ENCODE measurements at places on chromosomes 16 and 17. TPM values are rescaled to one million over a fixed set of nuclear protein-coding genes. Genes with fewer than 3 reads are reported as not detected.
A peak's percentile ranks its signal among the peaks of the same experiment; 100 is the strongest.

The DNAH2 gene
- not detected for total RNA-seq

The MT1F gene
- total RNA-seq, result 7.7 TPM

The ABCC3 gene
- total RNA-seq, result not detected

The TMIGD1 gene
- not detected for total RNA-seq

The COL1A1 gene
- total RNA-seq, result 1.0 TPM

The CD300H gene
- total RNA-seq, result not detected

- H3K4me1 ChIP-seq, result peaks cover 36% of the 10 kb centered on the region
- H3K27me3 ChIP-seq, result no peaks in the 10 kb centered on the region
- DNase-seq, result peak; percentile 42
- H3K4me3 ChIP-seq, result peak overlapping the region; percentile 96
- H3K36me3 ChIP-seq, result peaks cover 6% of the 10 kb centered on the region
Observed at GRCh38 chr16:1707193-1707790, 1.3 kb downstream of the MAPK8IP3 start.

DNA sequence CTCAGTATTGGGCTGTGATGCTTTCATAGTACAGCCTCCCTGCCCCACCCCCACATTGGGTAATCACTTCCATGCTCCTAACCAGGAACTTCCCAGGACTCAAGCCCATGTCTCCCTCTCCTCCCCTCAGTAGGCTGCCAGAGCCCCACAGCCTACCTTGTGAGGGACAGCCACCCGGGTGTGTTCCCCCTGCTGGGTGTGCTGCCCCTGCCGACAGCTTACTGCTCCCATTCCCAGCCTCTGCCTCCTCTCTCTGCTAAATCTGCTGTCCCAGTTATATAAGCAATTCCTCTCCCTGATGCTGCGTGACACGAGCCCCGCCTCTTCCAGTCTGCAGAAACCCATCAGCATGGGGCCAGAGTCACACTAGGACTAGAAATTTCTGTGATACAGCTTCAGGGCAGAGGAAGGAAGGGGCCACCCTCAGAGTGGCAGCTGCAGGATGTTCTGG is at the start of gene RSKR:
TSS of gene RSKR (minus strand) at position 255 of the 451 bp plus-strand sequence. CDS start at position 231, 24 bp downstream.
- H3K4me3 ChIP-seq, result no peak within 1 kb of the TSS
- H3K27me3 ChIP-seq, result no peaks in the 10 kb centered on the region
- H3K27ac ChIP-seq, result no peak within 1 kb of the TSS
- no peak for DNase-seq

GRCh38 chr16:867421-868385 is 67.2 kb upstream of the GNG13 start:
- no peaks in the 10 kb centered on the region for H3K27me3 ChIP-seq
- H3K27ac ChIP-seq, result no peak overlapping the region
- no peak for DNase-seq
- no peak overlapping the region for H3K4me3 ChIP-seq

GRCh38 chr16:73750639-73751038 is 546.0 kb upstream of the PSMD7 start:
- no peak overlapping the region for H3K4me3 ChIP-seq
- no peaks in the 10 kb centered on the region for H3K36me3 ChIP-seq
- H3K27ac ChIP-seq, result no peak overlapping the region
- H3K4me1 ChIP-seq, result no peaks in the 10 kb centered on the region
- DNase-seq, result no peak

DNA sequence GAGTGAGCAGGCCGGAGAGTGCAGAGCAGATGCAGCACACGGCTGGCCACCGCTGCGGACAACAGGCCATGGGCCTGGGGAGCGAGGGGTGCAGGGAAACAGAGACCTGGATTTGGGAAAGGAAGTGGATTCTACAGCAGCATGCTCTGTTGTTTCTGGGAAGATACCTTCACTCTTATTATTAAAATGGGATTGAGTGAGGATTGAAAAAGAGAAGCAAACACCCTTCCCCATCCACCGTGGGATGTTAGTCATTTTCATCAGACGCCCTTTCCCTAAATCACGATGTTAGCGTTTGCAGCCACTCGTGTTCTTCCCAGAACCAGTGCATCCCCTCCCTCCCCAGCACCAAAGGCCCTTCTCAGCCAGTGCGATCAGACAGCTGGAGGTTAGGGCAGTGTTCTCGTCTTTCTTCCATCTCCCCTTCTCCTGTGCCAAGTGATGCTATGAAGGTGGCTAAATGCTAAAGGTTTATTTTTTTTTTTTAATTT is 196.5 kb upstream of the CHMP6 start:
- no peak overlapping the region for H3K27ac ChIP-seq
- peaks cover 38% of the 10 kb centered on the region for H3K36me3 ChIP-seq
- H3K4me3 ChIP-seq, result no peak overlapping the region
- no peak for DNase-seq

DNA sequence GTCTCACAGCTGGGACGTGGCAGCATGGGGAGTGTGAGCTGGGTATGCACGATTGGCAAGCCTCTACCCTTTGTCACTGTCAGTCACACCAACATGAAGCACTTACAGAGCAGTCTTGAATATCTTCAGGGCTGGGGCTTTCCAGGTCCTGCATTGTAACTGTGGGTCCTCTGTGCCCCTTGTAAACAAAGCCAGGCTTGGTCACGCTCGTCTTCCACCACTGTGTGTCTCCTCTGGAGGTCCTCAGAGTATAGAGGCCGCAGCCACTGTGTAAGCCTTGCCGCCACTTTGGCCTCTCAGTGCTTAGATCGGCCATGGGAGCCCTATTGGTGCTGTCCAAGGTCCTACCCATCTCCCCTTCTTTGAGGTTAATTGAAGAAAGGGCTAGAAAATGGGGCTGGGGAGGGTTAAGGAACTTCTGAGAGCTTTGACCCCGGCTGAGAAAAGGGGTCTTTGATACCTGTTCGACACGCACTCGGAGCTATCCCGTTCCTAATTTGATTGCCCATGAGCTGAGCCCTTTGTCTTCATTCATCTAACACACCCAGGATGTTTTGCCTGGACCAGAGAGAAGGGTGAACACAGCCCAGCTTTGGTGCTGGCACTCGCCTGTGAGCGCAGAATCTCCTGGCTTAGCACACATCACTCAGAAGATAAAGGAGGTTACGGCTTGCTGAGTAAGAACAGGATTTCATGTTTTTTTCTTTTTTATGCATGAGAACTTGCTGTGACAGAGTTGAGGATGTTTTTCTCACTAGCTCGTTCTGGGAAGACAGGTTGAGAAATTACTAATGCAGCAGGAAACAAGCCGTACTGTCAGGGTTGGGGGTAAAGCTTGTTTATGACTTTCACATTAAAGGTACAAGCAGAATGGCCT is 267.9 kb downstream of the CPPED1 start:
- no peaks in the 10 kb centered on the region for H3K36me3 ChIP-seq
- DNase-seq, result peak; percentile 59
- no peaks in the 10 kb centered on the region for H3K27me3 ChIP-seq
- peak overlapping the region; percentile 11 for H3K4me3 ChIP-seq

- H3K4me3 ChIP-seq, result no peak overlapping the region
- no peaks in the 10 kb centered on the region for H3K27me3 ChIP-seq
- H3K27ac ChIP-seq, result no peak overlapping the region
- H3K36me3 ChIP-seq, result no peaks in the 10 kb centered on the region
- DNase-seq, result no peak
Observed at GRCh38 chr16:56918467-56919012, 13.4 kb upstream of the HERPUD1 start.

DNA sequence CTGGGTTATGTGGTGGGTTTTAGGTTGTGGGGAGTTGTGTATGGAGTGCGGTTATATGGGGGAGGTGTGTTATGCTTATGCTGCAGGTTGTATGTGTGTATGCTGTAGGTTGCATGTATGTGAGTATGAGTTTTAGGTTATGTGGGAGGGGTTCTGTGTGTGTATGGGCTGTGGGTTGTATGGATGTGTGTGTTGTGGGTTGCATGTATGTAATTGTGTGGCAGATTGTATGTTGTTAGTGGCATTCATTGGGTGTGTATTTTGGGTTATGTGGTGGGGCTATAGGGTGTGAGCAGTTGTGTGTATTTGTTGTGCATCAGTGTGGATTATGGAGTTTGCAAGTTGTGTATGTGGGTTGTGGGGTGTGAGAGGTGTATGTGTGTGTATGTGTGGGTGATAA is 277.4 kb downstream of the NPIPA8 start:
- no peak for DNase-seq
- H3K4me3 ChIP-seq, result no peak overlapping the region
- peaks cover 18% of the 10 kb centered on the region for H3K27me3 ChIP-seq
- H3K36me3 ChIP-seq, result no peaks in the 10 kb centered on the region
- H3K27ac ChIP-seq, result no peak overlapping the region

DNA sequence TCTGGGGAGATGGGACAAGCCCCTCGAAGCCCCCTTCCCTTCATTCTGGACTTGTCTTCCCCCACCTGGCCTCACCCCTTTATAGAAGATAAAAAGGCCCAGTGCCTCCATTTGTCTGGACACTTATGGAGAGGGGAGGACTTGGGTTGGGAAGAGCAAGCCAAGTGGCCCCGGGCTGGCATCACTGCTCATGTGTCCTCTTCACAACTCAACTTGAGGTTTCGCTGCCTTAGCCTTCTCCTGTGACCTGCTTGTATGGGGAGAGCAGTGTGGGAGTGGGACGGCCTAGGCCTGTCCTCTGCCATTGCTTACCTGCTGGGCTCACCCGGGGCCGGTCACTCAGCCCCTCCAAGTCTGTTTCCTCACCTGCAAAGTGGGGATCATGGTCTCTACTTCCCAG is 1.4 kb downstream of the PAQR4 start:
- peaks cover 15% of the 10 kb centered on the region for H3K27me3 ChIP-seq
- peaks cover 19% of the 10 kb centered on the region for H3K4me1 ChIP-seq
- no peak overlapping the region for H3K27ac ChIP-seq
- H3K4me3 ChIP-seq, result peak overlapping the region; percentile 79
- peaks cover 24% of the 10 kb centered on the region for H3K36me3 ChIP-seq

DNA sequence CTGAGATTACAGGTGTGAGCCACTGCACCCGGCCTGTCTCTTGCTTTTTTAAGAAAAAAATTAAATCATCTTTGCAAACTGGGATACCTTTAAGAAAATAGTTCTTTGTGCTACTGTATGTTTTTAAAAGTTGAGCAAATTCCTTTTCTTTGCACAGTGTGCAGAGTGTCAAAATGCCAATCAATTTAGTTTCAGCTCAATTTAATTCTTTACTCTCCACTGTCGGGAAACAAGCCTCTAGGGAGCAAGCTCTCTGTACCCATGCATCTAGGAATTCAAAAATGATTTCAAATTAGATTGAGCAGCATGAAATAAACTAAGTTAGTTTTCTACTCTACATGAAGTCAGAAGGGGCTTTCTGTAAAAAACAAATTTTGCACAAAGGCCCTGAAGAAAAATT is 141.5 kb upstream of the CORO6 start:
- H3K4me3 ChIP-seq, result no peak overlapping the region
- H3K36me3 ChIP-seq, result peaks cover 11% of the 10 kb centered on the region
- H3K4me1 ChIP-seq, result peaks cover 12% of the 10 kb centered on the region

DNA sequence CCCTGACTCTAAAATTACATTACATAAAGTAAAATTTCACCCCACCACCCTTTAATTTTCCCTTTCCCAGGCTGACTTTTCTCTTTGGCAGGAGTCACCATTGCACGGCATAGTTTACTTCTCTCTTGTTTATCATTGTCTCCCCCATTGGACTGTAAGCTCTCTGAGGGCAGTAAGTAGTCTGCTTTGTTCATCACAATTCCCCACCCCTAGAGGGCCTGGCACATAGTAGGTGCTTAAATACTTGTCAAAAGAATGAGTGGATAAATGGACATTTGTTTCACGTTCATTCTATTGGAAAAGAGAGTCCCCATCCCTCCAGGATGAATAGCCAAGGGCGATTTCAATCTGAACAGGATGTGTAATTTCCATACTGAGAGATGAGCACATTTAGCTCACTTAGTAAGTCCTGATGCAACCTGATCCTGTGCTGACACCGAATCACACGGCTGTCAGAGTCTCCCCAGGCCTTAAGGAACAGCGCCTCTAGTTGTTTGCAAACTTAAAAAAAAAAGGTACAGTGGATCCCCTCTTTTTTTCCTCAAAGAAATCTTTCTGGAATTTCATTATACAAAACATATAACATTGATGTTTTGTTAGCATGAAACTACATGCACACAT is 54.0 kb downstream of the AKAP1 start:
- no peak overlapping the region for H3K4me3 ChIP-seq
- H3K4me1 ChIP-seq, result peaks cover 12% of the 10 kb centered on the region
- no peak overlapping the region for H3K27ac ChIP-seq
- no peaks in the 10 kb centered on the region for H3K36me3 ChIP-seq
